ENCODE measurements at places on chromosomes 4 and X. TPM values are rescaled to one million over a fixed set of nuclear protein-coding genes. Genes with fewer than 3 reads are reported as not detected.

MRPL1 gene
- 45.6 TPM for total RNA-seq

MAEA gene
- 65.1 TPM for total RNA-seq

RBMX2 gene
- 25.2 TPM for total RNA-seq

RASL11B gene
- total RNA-seq: not detected

CFAP99 gene
- total RNA-seq: not detected

FOXP3 gene
- total RNA-seq: 15.4 TPM

HERC3 gene
- 22.7 TPM for total RNA-seq

ODAPH gene
- total RNA-seq: not detected

NXF2B gene
- not detected for total RNA-seq

- H3K27ac ChIP-seq: no peak overlapping the region
- no peaks in the 10 kb centered on the region for H3K27me3 ChIP-seq
- no peak overlapping the region for H3K4me3 ChIP-seq
- H3K36me3 ChIP-seq: no peaks in the 10 kb centered on the region
Measured at GRCh38 chrX:119067023-119067739, 5.6 kb upstream of the CT47C1 start.

GRCh38 chr4:109499513-109499912, 60.5 kb upstream of the MCUB start:
- H3K27ac ChIP-seq: no peak overlapping the region
- peaks cover 52% of the 10 kb centered on the region for H3K36me3 ChIP-seq
- H3K27me3 ChIP-seq: no peaks in the 10 kb centered on the region
- no peak overlapping the region for H3K4me3 ChIP-seq
- no peaks in the 10 kb centered on the region for H3K4me1 ChIP-seq

- no peaks in the 10 kb centered on the region for H3K27me3 ChIP-seq
- no peaks in the 10 kb centered on the region for H3K36me3 ChIP-seq
- H3K27ac ChIP-seq: no peak overlapping the region
- H3K4me3 ChIP-seq: no peak overlapping the region
Measured at GRCh38 chrX:136115126-136115903, 32.0 kb upstream of the FHL1 start.

- peaks cover 6% of the 10 kb centered on the region for H3K36me3 ChIP-seq
- H3K4me1 ChIP-seq: peaks cover under 1% of the 10 kb centered on the region
- no peaks in the 10 kb centered on the region for H3K27me3 ChIP-seq
- no peak overlapping the region for H3K27ac ChIP-seq
- no peak overlapping the region for H3K4me3 ChIP-seq
Measured at GRCh38 chrX:257681-258289, 23.4 kb upstream of the PLCXD1 start.

GRCh38 chr4:146238107-146238506, 23.8 kb downstream of the REELD1 start:
- H3K4me3 ChIP-seq: no peak overlapping the region
- no peak overlapping the region for H3K27ac ChIP-seq
- H3K4me1 ChIP-seq: peaks cover 5% of the 10 kb centered on the region
- no peaks in the 10 kb centered on the region for H3K36me3 ChIP-seq

DNA sequence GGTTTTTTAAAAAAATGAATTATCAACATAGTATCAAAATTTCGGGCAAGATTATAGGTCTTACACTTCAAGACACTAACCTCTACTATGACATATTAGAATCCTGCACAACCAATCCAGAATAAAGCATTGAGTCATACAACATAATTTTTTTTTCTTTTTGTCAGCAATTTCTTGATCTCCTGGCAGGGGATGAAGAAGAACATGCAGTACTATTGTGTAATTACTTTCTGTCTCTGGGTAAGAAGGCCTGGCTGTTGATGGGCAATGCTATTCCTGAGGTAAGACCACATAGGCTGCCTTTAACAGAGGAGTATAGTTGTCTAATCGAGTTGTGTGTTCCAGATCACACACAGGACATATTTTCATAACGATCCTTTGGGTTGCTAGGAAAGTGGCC, 67.5 kb downstream of the FBXL5 start:
- DNase-seq: no peak
- H3K4me1 ChIP-seq: no peaks in the 10 kb centered on the region
- H3K27ac ChIP-seq: no peak overlapping the region

GRCh38 chr4:184420402-184420801, 53.9 kb downstream of the IRF2 start:
- H3K4me1 ChIP-seq: peaks cover 82% of the 10 kb centered on the region
- H3K36me3 ChIP-seq: peaks cover 88% of the 10 kb centered on the region
- no peak for DNase-seq
- peak overlapping the region; percentile 73 for H3K27ac ChIP-seq

- no peak overlapping the region for H3K4me3 ChIP-seq
- H3K36me3 ChIP-seq: peaks cover 11% of the 10 kb centered on the region
- H3K27me3 ChIP-seq: no peaks in the 10 kb centered on the region
- no peak overlapping the region for H3K27ac ChIP-seq
Measured at GRCh38 chrX:7127056-7127455, 20.5 kb upstream of the STS start.

DNA sequence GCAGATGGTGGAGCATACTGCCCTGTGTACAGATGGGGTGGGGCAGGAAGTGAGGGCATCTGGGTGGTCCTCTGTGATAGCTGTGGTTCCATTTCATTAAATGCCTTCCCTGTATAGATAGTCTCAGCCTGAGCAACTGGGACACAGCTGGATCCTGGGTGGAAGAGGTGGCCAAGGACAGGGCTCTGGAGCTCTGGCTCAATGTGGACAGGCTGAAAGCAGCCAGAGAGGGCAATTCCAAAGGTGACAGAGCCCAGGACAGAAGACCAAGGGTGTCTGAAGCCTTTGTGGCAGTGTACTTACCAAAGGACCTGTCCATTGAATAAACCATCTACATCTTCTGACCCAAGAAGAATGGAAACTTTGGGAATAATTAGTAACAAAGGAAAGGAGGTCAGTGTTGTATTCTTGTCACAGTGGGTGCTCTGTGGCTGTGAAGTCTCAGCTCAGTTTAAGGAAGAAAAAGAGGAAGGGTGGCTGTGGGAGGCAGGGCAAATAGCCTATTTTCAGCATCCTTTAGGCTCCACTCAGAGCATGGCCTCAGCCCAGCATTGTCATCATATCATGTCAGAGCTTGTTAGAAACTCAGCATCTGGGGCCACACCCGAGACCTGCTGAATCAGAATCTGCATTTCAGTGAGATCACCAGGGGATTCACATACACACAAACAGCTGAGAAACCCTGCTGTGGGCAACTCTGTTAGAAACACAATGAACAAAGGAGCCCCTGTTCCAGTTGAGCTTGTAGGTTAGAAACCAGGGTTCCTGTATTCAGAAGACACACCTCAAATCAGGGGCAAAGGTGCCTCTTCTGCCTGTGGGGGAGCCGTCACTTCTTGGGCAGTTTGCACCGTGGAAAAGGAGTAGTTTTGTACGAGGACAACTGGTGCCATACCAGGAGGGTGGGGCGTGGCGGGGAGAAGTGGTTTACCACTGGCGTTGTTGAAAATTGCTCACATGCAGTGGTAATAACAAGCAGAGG, 168.6 kb downstream of the PTTG2 start:
- peak; percentile 63 for DNase-seq
- H3K27ac ChIP-seq: peak overlapping the region; percentile 80
- H3K27me3 ChIP-seq: no peaks in the 10 kb centered on the region
- no peak overlapping the region for H3K4me3 ChIP-seq
- H3K4me1 ChIP-seq: peaks cover 62% of the 10 kb centered on the region

GRCh38 chr4:95548738-95549245, at the start of gene UNC5C:
UNC5C (minus strand) TSS chr4:95548973.
- peaks cover 55% of the 10 kb centered on the region for H3K27me3 ChIP-seq
- no peak for DNase-seq
- H3K4me1 ChIP-seq: peaks cover 22% of the 10 kb centered on the region
- H3K4me3 ChIP-seq: peak within 1 kb of the TSS; percentile 76
- no peaks in the 10 kb centered on the region for H3K36me3 ChIP-seq

GRCh38 chrX:5086388-5086787, 1142.3 kb downstream of the NLGN4X start:
- H3K4me3 ChIP-seq: no peak overlapping the region
- H3K27me3 ChIP-seq: no peaks in the 10 kb centered on the region
- no peaks in the 10 kb centered on the region for H3K4me1 ChIP-seq

DNA sequence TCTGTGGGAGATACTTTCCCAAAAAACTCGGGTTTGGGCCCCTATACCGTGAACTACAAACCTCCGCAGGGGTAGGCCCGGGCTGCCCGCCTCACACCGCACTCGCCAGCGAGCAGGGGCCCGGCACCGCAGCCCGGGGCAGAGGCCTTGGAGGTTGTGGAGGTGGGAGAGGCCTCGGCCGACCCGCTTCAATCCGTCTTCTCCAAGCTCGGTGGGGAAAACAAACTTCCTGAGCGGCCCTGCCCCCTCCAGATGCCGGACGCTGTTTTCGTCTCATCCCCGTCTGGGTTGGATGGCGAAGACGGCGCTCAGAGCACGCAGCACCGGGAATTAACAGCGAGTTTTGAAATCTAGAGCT, 442 bp upstream of the MCUB start:
- no peaks in the 10 kb centered on the region for H3K27me3 ChIP-seq
- H3K27ac ChIP-seq: peak overlapping the region; percentile 97
- DNase-seq: peak; percentile 54
- H3K4me1 ChIP-seq: peaks cover 42% of the 10 kb centered on the region

- no peaks in the 10 kb centered on the region for H3K4me1 ChIP-seq
- H3K27me3 ChIP-seq: no peaks in the 10 kb centered on the region
- no peak for DNase-seq
- H3K36me3 ChIP-seq: no peaks in the 10 kb centered on the region
- no peak overlapping the region for H3K4me3 ChIP-seq
- no peak overlapping the region for H3K27ac ChIP-seq
Measured at GRCh38 chrX:88024022-88024421, 506.4 kb downstream of the KLHL4 start.
